Smooth muscle cell of the umbilical artery (primary cell): ENCODE measurements at places on chromosomes 3 and 15. TPM values are rescaled to one million over a fixed set of nuclear protein-coding genes. Genes with fewer than 3 reads are reported as not detected.

The GOLGA8G gene
- total RNA-seq: under 0.01 TPM in 1 of 2 replicates, not detected in the other

The SPINK8 gene
- not detected in 2 replicates for total RNA-seq

The KNG1 gene
- not detected in 2 replicates for total RNA-seq

The CLRN1 gene
- not detected in 2 replicates for total RNA-seq

The GNAT1 gene
- total RNA-seq: not detected in 2 replicates

The BNC1 gene
- total RNA-seq: 15.4 and 23.3 TPM in 2 replicates

The CHMP2B gene
- total RNA-seq: 35.0 and 40.2 TPM in 2 replicates

The C3orf20 gene
- 0.05 TPM in 1 of 2 replicates, not detected in the other for total RNA-seq

The KIF9 gene
- 1.2 and 4.2 TPM in 2 replicates for total RNA-seq

The CCDC9B gene
- 37.7 and 94.3 TPM in 2 replicates for total RNA-seq

The PLA1A gene
- total RNA-seq: 0.30 and 0.32 TPM in 2 replicates

The SKOR1 gene
- total RNA-seq: 0.09 TPM in 1 of 2 replicates, not detected in the other

The GPR156 gene
- 0.59 and 0.92 TPM in 2 replicates for total RNA-seq

The BCL6 gene
- 13.7 and 20.1 TPM in 2 replicates for total RNA-seq

The NRROS gene
- 0.30 and 1.2 TPM in 2 replicates for total RNA-seq

The PRRT3 gene
- 2.4 and 3.0 TPM in 2 replicates for total RNA-seq

The HTR3E gene
- not detected in 2 replicates for total RNA-seq

The BSN gene
- under 0.01 and 0.14 TPM in 2 replicates for total RNA-seq

The SH3GL3 gene
- 0.97 and 2.1 TPM in 2 replicates for total RNA-seq

The OSTN gene
- total RNA-seq: 1.8 and 23.8 TPM in 2 replicates

The KBTBD13 gene
- total RNA-seq: not detected in 2 replicates

The VPS8 gene
- total RNA-seq: 86.0 and 98.9 TPM in 2 replicates

The CELF6 gene
- total RNA-seq: not detected in 2 replicates

The IGDCC3 gene
- not detected in 2 replicates for total RNA-seq

The SLC7A14 gene
- total RNA-seq: 2.4 and 4.9 TPM in 2 replicates

The BRK1 gene
- 89.8 and 101 TPM in 2 replicates for total RNA-seq

The TMEM45A gene
- total RNA-seq: 53.7 and 107 TPM in 2 replicates

The DISP2 gene
- 0.09 and 0.30 TPM in 2 replicates for total RNA-seq

The SLC9C1 gene
- 0.30 and 0.37 TPM in 2 replicates for total RNA-seq

The IL17RE gene
- under 0.01 and 0.23 TPM in 2 replicates for total RNA-seq

The NCEH1 gene
- total RNA-seq: 12.2 and 33.2 TPM in 2 replicates

The RARB gene
- 50.8 and 51.6 TPM in 2 replicates for total RNA-seq

The CD200 gene
- 33.3 and 66.5 TPM in 2 replicates for total RNA-seq

The ECE2 gene
- total RNA-seq: not detected in 2 replicates

The HCN4 gene
- not detected in 2 replicates for total RNA-seq

The ALPK3 gene
- total RNA-seq: 0.89 and 9.8 TPM in 2 replicates

The EXD1 gene
- under 0.01 TPM in 1 of 2 replicates, not detected in the other for total RNA-seq

The PARP15 gene
- under 0.01 and 0.18 TPM in 2 replicates for total RNA-seq

The GOLGA6L7 gene
- not detected in 2 replicates for total RNA-seq

The TNFAIP8L3 gene
- total RNA-seq: 1.2 and 6.6 TPM in 2 replicates

The TMCO5A gene
- total RNA-seq: not detected in 2 replicates

The CMTM8 gene
- total RNA-seq: not detected in 2 replicates

The C3orf80 gene
- total RNA-seq: 3.6 and 7.1 TPM in 2 replicates

The ITIH4 gene
- 1.2 and 1.3 TPM in 2 replicates for total RNA-seq

The LDHAL6B gene
- not detected in 2 replicates for total RNA-seq

The GRAMD1C gene
- 2.1 and 6.6 TPM in 2 replicates for total RNA-seq

The ATP10A gene
- total RNA-seq: 5.0 and 6.4 TPM in 2 replicates

The IGSF10 gene
- total RNA-seq: 0.59 and 1.6 TPM in 2 replicates

The CSTA gene
- total RNA-seq: 0.59 TPM in 1 of 2 replicates, not detected in the other

The FAM98B gene
- total RNA-seq: 11.5 and 11.9 TPM in 2 replicates

The FILIP1L gene
- 20.7 and 41.9 TPM in 2 replicates for total RNA-seq

The CYP8B1 gene
- total RNA-seq: not detected in 2 replicates

The FOXB1 gene
- not detected in 2 replicates for total RNA-seq
